Activated T-helper 2 cell treated with anti-CD3 and anti-CD28 coated beads, Interferon-gamma antibody, Interleukin-2, Interleukin-4, amounts not matched to agents 10 μg/mL and 5 μg/mL and 100 μg/mL, durations not matched to agents 14 hours and 24 hours and 36 hours (primary cell): ENCODE measurements at places on chromosomes 7 and 10.

- H3K4me3 ChIP-seq = no peak overlapping the region
- no peaks in the 10 kb centered on the region for H3K4me1 ChIP-seq
- H3K27ac ChIP-seq = no peak overlapping the region
- no peaks in the 10 kb centered on the region for H3K36me3 ChIP-seq
These were observed 585.8 kb downstream of the LRMDA start for GRCh38 chr10:76017026-76017732.

- H3K27ac ChIP-seq = no peak overlapping the region
- no peak for DNase-seq
- no peaks in the 10 kb centered on the region for H3K27me3 ChIP-seq
- H3K36me3 ChIP-seq = no peaks in the 10 kb centered on the region
These were observed 225.2 kb downstream of the ZWINT start for GRCh38 chr10:56135828-56136227.

GRCh38 chr10:97540669-97541500 is 31.7 kb upstream of the ANKRD2 start:
- peaks cover 22% of the 10 kb centered on the region for H3K4me1 ChIP-seq
- DNase-seq = no peak
- H3K27me3 ChIP-seq = no peaks in the 10 kb centered on the region
- no peak overlapping the region for H3K4me3 ChIP-seq
- no peak overlapping the region for H3K27ac ChIP-seq
- H3K36me3 ChIP-seq = no peaks in the 10 kb centered on the region

DNA sequence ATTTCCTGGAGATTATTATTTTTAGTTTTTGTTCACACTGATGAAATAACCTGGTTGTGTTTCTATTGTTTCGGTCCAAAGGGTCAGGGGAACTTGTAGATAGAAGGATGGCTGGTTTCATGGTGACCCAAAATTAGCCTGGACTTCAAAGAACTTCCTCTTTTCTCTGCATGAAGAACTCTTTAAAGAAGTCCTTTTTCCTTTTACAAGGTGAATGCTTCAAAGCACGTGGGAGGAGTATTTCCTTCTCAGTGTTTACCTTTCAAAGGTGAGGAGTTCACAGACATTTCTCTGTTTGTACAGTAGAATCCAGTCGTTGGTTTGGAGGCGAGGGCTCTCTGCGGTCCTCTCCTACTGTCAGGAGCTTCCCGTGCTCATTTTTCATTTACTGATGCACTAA is 561.7 kb downstream of the GATA3 start:
- no peaks in the 10 kb centered on the region for H3K27me3 ChIP-seq
- H3K4me3 ChIP-seq = no peak overlapping the region
- DNase-seq = no peak
- no peaks in the 10 kb centered on the region for H3K36me3 ChIP-seq
- H3K4me1 ChIP-seq = peaks cover 4% of the 10 kb centered on the region

- H3K36me3 ChIP-seq = no peaks in the 10 kb centered on the region
- H3K27ac ChIP-seq = no peak overlapping the region
- no peak overlapping the region for H3K4me3 ChIP-seq
These were observed 35.5 kb downstream of the GPRIN2 start for GRCh38 chr10:46520941-46521340.

DNA sequence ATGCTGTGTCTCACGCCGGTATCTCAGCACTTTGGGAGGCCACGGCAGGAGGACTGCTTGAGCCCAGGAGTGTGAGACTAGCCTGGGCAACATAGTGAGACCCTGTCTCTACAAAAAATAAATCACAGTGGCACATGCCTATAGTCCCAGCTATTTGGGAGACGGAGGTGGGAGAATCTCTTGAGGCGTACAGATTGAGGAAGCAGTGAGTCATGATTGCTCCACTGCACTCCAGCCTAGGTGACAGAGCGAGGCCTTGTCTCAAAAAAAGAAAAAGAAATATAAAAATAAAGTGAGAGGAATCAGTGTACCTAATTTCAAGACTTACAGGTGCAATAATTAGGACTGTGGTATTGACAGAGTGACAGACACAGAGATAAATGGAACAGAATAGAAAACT is 23.9 kb downstream of the SLC25A40 start:
- H3K4me1 ChIP-seq = peaks cover 6% of the 10 kb centered on the region
- H3K36me3 ChIP-seq = peaks cover 45% of the 10 kb centered on the region
- no peak overlapping the region for H3K27ac ChIP-seq

GRCh38 chr7:64873517-64873916 is 29.6 kb upstream of the ZNF273 start:
- H3K4me1 ChIP-seq = peaks cover 4% of the 10 kb centered on the region
- peak; percentile 4 for DNase-seq

DNA sequence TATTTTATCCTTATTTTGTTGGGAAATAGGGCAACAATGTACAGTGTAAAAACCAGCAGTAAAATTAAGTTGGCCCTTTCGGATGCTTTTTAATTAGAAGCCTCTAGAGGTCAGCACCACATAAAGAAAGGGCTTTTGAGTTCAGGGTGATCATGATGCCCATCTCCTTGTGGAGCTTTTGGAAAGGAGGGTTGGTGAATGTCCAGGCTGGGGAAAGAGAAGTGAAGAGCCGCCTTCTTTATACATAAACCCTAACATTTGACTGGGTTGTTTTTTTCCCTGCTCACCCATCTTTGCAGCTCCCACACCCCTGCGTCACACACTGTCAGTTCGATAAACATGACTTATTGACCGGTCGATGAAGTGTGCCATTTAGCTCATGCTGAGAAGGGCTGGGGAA is 29.8 kb downstream of the MTURN start:
- peaks cover 40% of the 10 kb centered on the region for H3K4me1 ChIP-seq
- H3K4me3 ChIP-seq = no peak overlapping the region
- H3K36me3 ChIP-seq = no peaks in the 10 kb centered on the region

- no peak overlapping the region for H3K27ac ChIP-seq
- peaks cover 2% of the 10 kb centered on the region for H3K27me3 ChIP-seq
- no peak overlapping the region for H3K4me3 ChIP-seq
- DNase-seq = no peak
- no peaks in the 10 kb centered on the region for H3K36me3 ChIP-seq
These were observed 125.1 kb upstream of the NRP1 start for GRCh38 chr10:33459602-33460001.

DNA sequence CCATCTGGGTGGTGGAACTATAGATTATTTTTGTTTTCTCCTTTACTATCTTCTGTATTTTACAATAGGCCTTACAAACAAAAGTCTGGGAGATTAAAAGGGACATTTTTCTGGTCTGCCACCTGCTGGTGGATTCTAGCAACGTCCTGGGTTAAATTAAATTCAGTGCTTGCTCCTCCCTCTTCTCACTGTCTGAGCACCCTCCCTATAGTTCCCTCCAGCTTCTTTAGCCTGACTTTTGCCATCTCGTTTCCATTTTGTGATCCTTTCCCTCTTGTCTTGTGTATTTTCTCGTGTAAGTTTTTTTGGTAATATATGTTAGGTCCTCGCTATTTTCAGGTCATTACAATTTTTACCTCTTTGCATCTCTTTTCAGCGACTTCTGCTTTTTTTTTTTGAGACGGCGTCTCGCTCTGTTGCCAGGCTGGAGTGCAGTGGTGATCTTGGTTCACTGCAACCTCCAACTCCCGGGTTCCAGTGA is 16.1 kb downstream of the ANKRD16 start:
- H3K27me3 ChIP-seq = no peaks in the 10 kb centered on the region
- H3K4me3 ChIP-seq = no peak overlapping the region
- H3K36me3 ChIP-seq = peaks cover 28% of the 10 kb centered on the region
- peaks cover 11% of the 10 kb centered on the region for H3K4me1 ChIP-seq

DNA sequence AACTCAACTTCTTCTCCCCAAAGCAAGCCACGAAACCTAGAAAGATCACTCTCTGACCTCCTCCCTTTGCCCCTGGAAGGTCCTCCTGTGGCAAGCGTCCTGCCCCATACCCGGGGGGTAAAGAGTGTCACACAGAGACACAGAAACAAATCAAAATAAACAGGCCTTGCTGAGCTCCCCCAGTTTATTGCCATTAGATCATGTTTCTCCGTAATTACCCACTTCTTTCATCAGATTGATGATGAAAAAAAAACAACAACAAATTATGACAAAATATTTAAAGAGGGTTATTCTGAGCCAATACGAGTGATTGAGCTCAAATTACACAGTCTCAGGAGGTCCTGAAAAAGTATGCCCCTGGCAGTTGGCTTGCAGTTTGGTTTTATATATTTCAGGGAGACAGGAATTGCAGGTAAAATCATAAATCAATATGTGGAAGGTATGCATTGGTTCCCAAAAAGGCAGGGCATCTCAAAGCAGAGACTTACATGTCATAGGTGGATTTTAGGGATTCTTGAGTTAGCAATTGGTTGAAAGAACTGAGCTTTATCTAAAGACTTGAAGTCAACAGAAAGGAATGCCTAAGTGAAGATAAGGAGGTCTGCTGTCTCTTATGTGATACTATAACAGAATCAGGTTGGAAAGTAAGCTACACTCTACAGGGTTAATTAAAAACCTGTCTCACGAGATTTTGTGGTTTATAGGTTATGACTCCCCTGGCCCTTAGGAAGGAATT is 86.2 kb downstream of the APBB1IP start:
- H3K36me3 ChIP-seq = peaks cover 73% of the 10 kb centered on the region
- H3K4me1 ChIP-seq = peaks cover 3% of the 10 kb centered on the region
- H3K27ac ChIP-seq = no peak overlapping the region
- no peak overlapping the region for H3K4me3 ChIP-seq
